Bone marrow (tissue), 2 donors: ENCODE measurements at places on chromosomes 6 and 20.
A peak's percentile ranks its signal among the peaks of the same experiment; 100 is the strongest.

DNA sequence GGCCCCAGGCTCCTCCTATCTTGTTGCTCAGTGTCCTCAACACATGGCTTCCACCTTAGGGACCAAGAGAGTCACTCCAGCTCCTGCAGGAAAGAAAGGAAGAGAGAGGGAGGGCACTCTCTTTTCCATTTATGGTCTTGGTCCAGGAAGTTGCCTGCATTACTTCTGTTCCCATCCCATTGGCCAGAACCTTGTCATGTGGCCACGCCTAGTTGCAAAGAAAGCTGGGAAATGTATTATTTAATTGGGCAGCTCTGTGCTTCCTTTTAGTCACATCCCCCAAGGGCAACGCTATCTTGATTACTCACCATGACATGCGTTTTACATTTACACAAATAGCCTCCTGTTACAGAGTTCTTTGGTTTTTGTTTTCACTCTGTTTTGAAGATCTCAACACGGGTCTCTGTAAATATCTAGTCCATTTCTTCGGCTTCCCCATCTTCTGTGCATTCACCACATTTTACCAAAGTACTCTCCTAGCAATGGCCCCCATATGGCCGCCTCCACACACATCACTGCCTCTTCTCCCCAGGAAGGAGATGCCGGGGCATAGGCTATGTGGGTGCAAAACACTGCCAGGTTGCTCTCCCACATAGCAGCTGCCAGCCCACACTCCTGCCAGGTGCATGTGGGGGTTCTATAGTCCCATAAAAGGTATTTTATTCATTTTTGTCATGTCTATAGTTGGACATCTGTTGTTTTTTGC is 35.7 kb upstream of the ZMYND8 start:
- DNase-seq: peak; percentile 20

DNA sequence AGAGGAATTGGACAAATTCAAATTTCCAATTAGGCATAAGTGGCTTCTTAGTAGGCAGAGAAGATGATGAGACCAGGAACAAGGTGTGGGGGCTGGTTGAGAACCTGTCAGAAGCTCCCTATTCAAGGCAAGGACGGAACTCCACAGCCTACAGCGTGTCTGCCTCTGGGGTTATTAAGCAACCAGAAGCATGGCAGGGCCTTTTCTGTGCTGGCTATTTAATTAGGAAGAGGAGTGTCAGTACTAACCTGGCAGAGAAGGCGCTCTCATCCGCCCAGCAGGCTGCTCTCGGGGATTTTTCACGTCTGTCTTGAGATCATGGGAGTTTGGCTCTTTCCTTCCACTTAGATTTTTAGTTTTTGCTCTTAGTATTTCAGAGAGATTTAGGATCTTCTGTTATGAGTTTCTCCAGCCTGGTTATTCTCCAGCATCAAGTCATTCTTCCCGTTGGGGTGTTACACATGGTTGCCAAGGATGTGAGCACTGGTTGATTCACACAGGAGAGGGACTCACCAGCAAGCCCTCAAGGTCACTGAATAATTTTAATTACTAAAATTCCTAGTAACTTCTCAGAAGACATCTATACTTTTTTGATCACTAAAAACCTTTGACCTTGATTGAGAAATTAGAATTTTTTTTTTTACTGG is 23.9 kb downstream of the ADTRP start:
- DNase-seq: no peak

- no peak for DNase-seq
Measured at GRCh38 chr20:40746251-40746650, 57.2 kb upstream of the MAFB start.

DNA sequence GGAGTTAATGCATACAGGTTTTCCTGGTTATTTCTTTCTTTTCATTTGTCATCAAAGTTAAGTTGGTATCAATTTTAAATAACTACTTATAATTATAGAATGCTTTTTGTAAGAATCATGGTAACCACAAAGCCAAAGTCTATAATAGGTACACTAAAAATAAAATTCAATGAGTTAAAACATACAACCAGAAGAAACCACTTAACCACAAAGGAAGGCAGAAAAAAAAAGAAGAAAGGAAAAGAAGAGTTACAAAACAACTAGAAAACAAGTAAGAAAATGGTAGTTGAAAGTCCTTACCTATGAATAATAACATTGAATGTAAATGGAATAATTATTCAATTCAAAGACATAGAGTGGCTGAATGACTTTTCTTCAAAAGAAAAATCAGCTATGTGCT is 45.6 kb downstream of the THBS2 start:
- no peak for DNase-seq

DNA sequence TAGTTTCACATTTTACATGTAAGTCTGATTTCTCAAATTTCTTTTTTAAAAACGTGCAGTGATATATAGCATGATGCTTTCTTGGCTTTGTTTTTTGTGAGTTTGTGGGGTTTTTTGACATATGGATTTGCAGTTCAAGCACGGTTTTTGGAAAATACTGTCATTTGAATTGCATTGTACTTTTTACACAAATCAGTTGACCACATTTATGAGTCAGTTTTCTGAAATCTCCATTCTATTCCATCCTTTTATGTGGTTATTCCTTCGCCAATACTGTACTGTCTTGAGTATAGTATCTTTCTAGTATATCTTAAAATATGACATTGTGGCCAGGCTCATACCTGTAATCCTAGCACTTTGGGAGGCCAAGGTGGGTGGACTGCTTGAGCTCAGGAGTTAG is 890.0 kb upstream of the CITED2 start:
- no peak for DNase-seq

DNA sequence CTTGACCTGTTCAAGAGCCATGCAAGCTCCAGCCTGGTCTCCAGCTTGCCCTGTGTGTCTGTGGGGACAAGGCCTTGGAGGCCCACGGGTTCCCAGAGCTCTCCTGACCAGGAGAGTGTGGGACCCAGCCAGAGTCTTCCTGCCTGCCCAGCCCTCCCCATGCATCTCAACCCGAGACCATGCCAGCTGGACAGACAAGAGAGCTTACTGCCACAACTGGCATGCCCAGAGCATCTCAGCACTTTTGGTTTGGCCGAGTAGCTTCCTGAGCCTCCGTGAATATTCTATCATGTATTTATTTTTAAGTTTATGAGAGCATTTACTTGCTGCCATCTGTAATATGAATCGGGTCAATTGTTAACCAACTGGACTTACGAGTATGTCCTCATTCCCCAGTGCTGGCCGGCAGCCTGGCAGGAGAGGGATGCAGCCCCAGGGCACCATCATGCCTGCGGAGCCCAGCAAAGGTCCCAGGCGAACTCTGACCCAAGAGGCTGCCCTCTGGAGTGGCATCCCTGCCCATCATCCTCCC is 14.9 kb downstream of the IP6K3 start:
- no peak for DNase-seq
